ENCODE measurements at places on chromosomes 16 and 17.

- peak; percentile 75 for DNase-seq
These were observed at the start of gene SEPTIN1 for GRCh38 chr16:30382111-30382881. Gene SEPTIN1, minus strand, starts transcription at chr16:30382561. Its CDS starts 19 bp downstream, at chr16:30382542.

- no peak for DNase-seq
These were observed 211.5 kb downstream of the CDH11 start for GRCh38 chr16:64910356-64910755.

DNA sequence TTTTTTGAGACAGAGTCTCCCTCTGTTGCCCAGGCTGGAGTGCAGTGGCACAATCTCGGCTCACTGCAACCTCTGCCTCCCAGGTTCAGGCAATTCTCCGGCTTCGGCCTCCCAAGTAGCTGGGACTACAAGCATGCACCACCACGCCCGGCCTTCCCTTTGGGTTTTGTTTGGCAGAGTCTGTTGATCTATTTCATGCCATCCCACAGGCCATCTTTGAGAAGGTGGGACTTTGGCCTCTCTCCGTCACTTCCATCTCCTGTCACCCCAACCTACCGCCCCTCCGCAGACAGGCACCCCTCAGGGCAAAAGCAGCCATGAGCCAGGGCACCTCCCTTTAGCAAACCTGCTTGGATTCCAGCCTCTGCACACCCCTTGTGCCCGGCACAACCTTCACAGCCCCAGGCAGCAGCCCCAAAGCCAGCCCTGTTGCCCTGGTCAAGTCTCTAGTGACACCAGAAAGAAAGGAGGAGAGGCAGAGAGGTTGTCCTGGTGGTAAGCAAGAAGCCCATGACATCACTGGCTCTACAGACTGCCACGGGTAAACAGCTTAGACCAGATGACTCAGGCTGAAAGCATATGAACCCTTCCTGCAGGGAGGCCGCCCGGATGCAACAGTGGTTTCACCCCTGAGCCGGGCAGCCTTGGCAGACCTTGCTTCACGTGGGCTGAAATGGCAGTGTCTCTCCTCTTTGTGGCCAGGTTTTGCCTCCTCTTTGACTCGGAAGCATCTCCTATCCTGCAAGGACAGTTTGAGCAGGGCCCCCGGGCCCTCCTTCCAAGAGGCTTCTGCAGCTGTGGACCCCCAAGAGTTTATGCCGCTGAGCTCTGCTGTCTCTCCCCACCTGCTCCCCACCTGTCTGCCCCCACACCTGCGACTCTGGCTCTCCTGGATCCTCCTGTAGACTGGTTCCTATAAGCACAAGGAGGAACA, 8.1 kb upstream of the TIMP2 start:
- DNase-seq, result peak; percentile 64

DNA sequence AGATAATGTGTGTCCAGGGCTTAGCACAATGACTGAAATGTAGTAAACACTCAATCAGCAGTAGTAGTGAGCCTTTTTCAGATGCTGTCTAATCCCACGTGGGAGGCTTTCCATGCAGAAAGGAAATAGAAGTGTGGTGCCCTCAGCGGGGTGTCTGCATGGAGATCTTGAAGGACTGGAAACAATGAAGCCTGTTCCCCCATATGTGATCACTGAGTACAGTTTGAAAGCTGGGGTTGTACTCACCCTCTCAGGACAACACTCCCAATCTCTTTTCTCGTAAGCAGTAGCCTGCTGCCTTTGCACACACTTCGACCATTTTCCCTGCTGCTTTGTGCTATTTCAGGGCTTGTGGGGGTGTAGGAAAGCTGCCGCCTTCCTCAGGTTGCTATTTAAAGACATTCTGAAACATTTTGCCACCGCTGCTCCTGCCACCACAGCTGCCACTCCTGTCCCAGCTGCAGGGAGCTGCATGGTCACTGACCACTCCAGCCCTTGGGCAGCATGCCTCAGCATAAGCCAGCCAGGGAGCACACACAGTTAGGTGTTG, 40.6 kb upstream of the HAS3 start:
- no peak for DNase-seq

- DNase-seq, result no peak
These were observed 59.1 kb downstream of the PIPOX start for GRCh38 chr17:29102046-29102445.

GRCh38 chr16:84348386-84348888, 19.9 kb upstream of the ATP2C2 start:
- DNase-seq, result no peak

DNA sequence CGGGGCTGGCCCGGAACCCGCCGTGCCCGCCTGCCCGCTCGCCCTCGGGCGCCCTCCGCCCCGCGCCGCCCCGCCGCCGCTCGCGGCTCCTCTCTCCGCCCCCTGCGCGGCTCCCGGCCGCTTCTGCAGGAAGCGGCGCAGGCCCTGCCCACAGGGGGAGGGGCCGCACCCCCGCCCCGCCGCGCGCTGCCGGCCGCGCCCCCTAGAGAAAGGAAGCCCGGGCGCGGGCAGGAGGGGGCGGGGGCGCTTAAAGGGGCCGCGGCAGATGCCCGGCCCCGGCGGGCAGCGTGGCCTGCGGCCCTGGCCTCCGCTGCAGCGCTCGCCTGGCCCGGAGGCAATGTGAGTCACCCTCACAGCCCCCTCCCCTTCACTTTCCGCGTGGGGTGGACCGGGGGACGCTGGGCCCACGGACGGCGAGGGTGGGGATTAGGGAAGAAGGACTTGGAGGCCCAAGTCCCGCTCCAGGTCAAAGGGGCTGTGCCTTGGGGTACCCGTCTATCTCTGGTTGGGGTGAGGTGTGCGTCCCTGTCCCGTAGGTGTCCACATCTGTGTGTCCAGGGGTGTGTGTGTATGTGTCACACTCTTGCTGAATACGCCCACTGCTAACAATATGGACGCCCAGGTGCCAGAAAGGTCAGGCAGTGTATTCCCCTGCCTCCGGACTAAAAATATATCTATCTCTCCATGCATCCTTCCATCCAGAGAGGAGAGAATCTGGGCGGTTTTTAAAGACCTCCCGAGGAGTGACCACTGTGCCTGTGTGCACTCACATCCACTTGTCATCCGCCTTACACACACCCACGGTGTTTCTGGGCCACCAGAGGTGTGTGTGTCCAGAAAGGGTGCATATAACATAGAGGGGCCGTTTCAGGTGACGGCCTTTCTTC, at the start of gene GIT1:
Gene GIT1, minus strand, starts transcription at position 125 of the 887 bp plus-strand sequence. CDS start 270 bp downstream, outside the sequence.
- DNase-seq, result peak; percentile 96

DNA sequence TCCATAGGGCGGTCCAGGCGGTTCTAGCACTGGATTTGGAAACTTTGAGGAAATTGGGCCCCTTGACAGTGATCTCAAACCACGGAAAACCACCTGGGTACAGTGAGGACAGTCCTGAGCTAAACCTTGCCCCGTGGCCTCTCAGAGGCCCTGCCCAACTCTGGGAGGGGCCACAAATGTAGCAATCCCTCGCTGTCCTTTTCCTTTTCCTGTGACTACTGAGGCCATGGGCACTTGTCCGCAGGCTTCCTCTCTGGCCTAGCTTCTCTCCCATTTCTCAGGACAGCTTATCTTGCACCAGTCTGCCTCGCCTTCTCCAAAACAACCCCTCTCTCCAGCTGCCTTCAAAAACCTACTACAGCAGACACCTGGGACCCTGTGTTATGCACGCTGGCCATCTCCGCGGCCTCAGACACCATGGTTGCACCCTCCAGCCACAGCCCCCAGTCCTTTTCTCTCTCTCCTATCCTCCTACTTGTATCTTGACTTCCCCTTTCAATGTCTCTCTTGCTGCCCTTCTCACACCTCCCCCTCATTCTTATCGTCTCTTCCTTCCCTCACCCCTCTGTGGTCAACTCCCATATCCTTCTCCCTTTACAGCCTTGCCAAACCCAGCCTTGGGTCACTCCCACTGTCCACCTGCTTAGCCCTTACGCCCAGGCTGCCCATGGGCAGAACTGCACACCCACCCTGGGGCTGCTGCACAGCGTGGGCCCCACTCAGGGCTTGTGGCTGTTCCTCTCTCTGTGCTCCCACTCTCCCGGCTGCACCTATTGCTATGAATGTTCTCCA, 7.6 kb downstream of the SCPEP1 start:
- no peak for DNase-seq

GRCh38 chr17:43330876-43331639, 67.7 kb upstream of the ARL4D start:
- no peak for DNase-seq

DNA sequence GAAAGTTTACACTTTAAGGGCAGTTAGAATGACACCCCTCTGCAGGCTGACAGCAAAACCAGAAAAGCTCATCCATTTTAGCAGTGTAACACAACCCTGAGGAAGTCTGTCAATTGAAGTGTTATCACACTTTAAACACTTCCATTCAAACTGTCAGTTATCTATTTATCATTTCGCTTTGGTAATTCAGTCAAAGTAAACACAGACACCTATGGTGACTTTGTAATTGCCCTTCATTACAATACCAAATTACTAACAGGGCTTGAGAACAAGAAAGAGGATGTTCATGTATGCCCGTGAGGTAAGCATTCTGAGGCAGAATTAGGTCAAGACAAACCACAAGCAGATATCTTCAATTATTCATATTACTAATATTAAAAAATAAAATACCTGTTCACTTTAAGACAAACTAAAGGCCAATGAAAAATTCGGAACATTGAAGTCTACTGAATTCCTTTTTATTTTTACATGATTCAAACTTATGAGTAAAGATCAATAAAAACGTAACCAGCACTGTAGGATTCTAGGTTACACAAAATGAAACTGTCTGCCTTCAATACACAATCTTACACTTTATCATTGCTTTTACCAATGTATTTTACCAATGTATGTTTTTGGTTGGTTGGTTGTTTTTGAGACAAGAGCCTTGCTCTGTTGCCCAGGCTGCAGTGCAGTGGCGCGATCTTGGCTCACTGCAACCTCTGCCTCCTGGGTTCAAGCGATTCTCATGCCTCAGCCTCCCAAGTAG, 57.1 kb downstream of the BRIP1 start:
- no peak for DNase-seq

GRCh38 chr17:43587647-43588046, 41.5 kb upstream of the ETV4 start:
- no peak for DNase-seq

DNA sequence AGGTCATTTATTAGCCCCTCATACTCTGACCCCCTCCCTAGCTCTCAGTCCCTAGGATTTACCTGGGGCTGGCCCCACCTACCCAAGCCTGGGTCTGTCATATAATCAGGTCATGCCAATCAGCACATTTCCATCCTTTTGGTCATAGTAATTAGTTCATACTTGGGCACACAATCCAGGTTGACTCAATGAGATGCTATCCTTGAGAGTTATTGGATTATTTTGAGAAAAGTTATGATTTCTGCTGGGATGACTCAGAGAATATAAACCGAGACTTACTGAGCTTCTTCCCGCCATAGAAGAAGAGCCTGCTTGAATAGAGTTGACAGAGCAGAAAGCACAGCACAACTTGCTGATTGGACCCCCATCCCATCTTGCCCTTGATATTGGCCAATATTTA, 331.5 kb downstream of the CBLN1 start:
- no peak for DNase-seq

- no peak for DNase-seq
These were observed 44.6 kb downstream of the RAI1 start for GRCh38 chr17:17725752-17726457.

DNA sequence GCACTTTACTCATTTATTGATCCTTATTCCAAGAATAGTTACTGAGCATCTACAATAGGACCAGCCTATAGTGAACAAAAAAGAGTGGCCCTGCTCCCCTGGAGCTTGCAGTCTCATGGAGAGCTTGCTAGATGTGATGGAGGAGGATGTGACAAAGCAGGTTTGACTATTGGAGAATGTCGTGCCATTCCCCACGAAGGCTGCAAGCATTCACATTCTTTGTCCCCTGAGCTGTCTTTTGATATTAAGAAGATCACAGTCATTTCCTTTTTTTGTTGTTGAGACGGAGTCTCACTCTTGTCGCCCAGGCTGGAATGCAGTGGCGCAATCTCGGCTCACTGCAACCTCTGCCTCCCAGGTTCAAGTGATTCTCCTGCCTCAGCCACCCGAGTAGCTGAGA, 115.0 kb upstream of the ADAMTS18 start:
- DNase-seq, result no peak

GRCh38 chr16:20611350-20611902, 35.3 kb upstream of the ACSM2B start:
- no peak for DNase-seq

DNA sequence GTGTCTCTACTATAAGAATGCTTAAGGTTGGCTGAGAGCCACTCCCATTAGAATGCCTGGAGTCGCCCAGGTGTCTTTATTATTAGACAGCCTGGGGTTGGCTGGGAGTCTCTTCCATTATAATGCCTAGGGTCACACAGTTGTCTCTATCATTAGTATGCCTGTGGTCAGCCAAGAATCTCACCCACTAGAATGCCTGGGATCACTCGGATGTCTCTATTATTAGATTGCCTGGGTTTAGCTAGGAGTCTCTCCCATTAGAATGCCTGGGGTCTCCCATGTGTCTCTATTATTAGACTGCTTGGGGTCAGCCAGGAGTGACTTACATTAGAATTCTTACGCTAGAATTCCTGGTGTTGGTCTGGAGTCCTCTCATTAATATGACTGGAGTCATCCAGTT, 2255.3 kb downstream of the TP53TG3F start:
- DNase-seq, result no peak

DNA sequence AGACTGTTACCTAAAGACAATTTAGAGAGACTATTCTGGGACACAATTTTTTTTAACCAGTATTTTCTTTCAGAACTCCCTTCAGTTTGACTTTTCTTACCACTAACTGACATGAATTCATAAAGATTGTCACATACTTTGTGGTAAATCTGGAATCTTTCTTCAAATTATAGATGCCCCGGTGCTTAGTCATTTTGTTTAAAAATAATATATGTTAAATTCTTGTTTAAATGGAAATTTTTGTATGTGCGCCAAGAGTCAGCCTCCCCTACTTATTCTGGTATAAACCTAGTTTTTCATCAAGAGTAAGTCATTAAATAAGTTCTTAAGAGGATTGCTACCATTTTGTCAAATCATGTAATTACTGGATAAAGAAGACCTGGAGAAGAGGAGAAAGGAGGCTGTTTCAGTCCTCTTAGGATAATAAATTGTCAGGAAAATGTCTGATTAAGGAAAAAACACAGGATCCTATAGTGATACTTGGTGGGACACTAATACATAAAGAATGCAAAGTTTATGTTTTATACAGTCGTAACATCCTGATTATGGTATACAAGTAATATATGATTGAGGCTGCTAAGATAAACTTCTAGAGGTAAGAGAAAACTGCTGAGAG, 424.4 kb downstream of the PMP22 start:
- DNase-seq, result no peak

GRCh38 chr16:89322321-89323119, 105.0 kb downstream of the ZNF778 start:
- no peak for DNase-seq
